SK-N-DZ (cell line): ENCODE measurements at places on chromosomes 12 and 14.

- no peak for DNase-seq
Measured at GRCh38 chr14:58898655-58899316, 261.0 kb downstream of the DACT1 start.

GRCh38 chr12:46549527-46550265 is 177.1 kb upstream of the SLC38A2 start:
- no peak for DNase-seq

- DNase-seq: peak; percentile 21
Measured at GRCh38 chr12:112183141-112184021, 58.0 kb downstream of the TRAFD1 start.

GRCh38 chr12:25864306-25865276 is 93.9 kb upstream of the RASSF8 start:
- no peak for DNase-seq

DNA sequence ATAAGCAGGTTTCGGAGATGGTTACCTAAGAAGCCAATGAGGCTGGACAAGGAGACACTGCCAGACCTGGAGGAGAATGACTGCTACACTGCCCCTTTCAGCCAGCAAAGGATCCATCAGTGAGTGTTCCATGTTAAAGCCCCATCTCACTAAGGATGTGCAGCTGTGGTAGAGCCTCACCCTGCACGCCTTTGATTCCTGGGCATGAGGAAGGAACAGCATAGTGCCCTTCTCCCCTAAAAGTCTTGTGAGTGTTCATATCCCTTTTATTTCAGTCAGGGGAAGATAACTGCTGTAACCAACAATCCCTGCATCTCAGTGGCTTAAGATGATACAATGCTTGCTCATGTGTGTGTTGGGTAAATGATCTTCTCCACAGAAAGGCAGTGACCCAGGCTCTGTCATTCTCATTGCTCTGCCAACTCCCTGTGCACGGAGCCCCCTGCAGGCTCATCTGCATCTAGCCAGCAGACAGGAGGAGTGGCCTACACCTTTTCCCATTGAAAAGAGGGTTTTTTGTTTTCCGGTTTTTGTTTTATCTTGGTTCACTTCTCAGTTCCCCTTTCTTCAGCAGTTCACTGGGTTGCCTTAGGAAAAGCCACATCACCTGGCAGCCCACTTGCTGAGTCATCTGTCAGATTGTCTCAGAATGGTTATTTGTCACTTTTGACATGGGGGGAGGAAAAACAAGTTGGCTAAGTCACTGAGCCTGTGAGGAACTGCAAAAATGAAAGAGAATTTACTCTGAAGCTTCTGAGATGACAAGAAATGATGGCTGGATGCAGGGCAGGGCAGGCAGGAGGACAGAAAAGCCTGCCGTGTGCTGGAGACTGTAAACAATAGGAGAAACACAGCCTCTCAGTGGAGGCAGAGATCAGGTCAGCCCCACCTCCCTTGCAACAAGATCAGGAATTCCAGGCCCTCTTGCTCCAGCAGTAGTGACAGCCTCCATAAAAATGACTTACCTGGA is 193.3 kb downstream of the ANO4 start:
- DNase-seq: peak; percentile 2

DNA sequence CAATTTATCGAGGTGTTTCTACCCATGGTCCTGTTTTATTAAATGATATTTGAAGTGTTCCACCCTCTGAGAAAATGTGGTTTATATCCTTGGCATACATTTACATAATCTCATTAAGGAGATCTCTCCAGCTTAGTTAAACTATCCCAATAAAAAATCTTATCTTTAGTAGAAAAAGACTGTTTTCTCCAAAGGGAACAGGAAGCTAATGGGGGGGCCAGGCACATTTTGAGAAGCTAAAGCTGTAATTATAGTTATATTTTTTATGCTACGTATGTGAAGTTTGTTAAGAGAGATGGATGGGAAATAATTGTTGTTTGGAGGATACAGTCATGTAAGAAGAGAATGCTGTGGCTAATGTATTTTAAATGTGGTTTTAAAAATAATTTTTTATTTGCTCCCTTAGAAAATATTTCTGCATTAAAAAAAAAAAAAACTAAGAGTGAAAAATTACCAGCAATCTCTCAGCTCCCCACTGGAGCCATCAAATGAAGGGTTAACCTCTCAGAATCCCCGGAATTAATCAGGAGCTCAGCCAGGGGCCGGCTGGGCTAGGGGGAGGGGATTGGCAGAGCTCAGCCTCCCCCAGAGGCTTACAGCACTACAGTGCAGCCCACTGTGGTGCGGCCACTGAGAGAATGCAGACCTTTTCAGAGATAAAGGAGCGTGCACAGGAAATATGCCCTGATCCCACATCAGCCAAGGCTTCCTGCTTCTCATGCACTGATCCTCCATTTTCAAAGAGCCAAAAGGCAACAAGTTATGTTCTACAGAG is 185.8 kb downstream of the EGLN3 start:
- DNase-seq: peak; percentile 91

GRCh38 chr12:85413266-85413665 is 133.2 kb downstream of the ALX1 start:
- DNase-seq: no peak

GRCh38 chr12:99066726-99067125 is 421.6 kb downstream of the APAF1 start:
- DNase-seq: no peak

DNA sequence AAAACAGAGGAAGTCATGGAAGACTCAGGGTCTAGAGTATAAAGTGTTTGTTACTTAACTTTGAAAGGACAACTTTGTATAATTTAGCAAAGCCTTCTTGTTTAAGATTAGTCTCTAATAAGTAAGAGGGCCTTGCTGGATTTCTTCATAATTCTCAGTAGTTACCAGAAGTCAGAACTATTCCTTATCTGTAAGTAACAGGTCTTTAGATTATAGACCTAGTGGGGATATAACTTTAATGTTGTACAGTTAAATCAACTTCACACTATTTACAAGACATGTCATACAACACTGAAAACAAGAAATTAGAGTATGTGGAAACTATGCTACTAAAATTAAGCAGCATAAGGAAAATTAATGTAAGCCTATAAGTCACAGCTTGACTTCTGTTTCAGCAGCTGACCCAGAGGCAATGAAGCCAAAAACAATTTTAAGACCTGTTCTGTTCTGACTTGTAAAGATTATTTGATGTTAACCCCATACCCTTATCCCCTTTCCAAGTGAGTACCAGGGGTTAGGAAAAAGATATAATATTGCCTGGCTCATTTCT is 398.3 kb downstream of the RAD51B start:
- no peak for DNase-seq

- no peak for DNase-seq
Measured at GRCh38 chr12:66742508-66743367, 63.9 kb upstream of the GRIP1 start.

- DNase-seq: no peak
Measured at GRCh38 chr14:66037361-66037760, 448.8 kb upstream of the CCDC196 start.

DNA sequence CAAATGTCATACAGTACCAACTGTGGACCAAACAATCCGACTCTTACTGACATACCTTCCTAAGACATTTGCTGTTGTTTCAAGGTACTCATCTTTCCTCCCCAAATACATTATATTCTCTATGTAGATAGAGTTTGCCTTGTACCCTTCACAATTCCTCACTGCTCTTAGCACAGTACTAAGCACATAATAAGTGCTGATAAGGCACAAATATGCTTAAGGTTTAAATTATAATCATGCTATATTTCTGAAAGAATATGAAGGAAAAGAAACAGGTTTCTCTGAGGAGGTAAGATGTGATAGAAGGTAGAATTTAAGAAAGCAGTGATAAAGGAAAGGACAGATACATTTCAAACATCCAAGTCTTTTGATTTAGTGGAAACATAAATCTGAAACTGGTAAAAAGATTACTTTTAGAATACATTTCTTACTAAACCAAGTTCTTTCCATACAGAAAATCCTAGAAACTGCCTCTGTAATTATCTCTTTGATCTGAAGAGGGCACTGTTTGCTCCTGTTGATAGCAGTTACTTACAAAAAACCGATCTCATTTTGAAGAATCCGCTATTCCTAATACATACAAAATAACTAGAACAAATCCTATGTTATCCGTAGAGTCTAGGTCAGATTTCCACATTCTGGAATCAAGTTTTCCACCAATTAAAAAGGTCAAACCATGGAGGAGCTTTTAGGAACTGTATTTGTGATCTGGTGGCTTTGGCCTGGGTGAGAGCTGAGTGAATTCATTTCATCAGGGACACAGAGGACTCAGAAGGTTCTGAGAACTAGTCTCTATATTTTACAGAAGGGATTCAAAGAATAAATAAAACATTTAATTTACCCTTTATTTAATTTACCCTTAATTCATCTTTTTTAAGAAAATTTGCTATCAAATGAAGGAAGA is 311.9 kb downstream of the DAD1 start:
- DNase-seq: no peak

GRCh38 chr12:95557625-95558024 is 6.3 kb upstream of the USP44 start:
- DNase-seq: no peak

- DNase-seq: no peak
Measured at GRCh38 chr14:76237349-76237990, 85.7 kb downstream of the GPATCH2L start.

GRCh38 chr12:11894890-11895289 is 175.8 kb upstream of the BCL2L14 start:
- no peak for DNase-seq

DNA sequence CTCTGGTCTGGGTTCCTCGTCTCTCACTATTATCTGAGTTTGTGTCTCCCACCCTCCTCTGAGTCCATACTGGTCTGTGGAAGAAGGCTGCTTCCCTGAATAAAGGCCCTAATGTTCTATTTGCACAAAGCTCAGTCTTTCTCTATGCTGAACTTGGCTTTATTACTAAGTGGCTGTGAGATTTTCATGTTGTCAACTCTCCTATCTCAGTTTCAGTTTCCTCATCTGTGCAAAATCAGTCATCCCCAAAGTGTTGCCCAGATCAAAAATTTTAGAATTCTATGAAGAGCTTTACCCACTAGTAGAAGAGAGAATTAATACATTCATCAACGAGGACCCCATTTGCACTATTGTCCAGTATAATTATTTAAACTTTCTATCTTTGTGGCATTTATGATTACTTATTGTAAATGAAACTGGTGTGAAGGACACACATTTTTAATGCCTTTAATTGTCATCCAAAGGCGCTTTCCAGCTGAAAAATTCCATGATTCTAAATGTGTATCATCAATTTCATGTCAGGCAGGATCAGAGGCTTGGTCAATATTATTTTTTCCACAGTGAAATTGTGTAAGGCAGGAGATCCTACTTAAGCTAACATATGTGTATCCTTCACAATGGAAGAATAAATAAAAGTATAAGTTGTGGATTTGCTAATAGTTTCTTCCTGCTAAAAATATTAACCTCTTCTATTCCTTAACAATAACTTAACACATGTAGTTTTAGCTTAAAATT is 79.1 kb upstream of the EEA1 start:
- no peak for DNase-seq

DNA sequence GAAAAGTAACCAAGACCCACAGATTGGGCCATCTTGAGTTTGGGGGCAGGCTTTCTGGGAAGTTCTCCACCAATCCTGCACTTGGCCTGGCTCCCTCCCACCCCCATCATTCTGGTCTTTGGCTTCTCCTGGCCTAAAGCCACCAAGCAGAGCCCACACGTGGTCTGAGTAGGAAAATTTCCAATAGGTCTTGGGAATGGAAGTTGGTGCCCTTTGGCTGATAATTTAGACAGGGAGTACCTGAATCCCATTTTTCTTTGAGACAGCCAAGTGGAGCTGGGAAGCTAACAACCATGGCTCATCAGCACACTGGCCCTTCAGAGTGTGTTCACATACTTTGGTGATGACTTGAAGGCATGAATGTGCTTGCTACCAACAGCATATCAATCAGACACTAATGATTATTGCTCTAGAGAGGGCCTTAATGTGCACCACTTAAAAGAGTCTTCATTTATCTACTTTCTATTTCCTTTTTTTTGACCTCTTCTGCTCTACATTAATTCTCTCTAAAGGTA is 156.0 kb downstream of the EGLN3 start:
- no peak for DNase-seq

DNA sequence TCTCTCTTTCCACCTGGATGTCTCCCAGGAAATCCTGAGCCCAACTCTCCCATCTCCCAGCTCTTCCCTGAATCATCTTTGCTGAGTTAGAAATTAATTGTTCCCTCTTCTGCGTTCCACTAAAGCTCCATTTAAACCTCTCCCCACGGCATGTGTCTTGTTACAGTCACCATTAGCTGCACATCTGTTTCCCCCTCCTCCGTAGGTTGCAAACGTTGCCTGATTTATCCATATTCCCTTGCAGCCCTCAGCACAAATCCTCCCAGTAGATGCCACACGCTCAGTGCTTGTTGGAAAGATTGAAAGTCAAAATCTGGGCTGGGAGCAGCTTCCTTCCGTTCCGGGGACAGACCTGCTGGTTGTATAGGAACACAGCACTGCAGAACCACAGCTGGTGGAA is 90.4 kb downstream of the SLC24A4 start:
- DNase-seq: no peak

DNA sequence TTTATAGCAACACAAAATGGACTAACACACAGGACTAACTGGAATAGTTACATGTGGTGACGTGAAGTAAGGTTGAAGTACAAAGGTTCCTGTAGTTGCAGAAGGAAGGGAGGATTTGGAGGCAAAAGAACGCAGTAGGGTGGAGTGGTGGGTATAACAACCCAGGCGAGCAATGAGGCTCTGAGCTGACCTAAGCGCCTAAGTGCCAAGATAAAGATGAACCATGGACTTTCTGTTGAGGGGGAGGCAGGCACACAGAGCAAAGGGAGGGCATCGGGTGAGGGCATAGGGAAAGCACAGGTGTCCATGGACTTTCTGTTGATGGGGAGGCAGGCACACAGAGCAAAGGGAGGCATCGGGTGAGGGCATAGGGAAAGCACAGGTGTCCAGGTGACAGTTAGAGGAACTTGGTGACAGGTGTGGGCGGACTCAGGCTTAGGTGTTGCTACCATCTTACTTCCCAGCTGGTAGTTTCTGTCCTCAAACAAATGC is 15.2 kb downstream of the SCNN1A start:
- DNase-seq: no peak

DNA sequence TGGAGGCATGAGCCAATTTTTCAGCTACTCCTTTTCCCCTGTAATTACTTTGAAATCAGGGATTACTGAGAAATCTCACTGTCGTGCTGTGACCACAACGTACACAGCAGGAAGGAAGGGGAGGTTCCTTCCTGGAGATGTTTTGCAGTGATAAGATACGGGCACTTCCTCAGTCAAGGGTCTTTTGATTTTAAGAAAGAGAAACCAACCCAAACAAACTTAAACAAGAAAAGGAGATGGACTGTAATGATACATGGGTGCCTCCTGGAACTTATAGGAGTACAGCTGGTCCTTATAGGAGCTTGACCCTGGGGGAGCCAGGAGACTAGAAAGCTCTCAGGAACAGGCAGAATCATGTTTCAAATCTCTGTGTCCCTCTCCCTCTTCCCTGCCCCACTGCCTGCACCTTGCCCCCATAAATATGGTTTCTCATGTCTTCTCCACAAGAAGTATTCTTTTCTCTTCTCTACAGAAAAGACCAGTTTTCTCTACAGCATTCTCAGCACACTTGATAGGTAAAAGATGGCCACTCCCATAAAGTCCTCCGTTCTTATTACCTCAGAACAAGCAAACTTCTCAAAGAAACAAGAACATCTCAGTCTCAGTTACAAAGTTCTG is 281.1 kb upstream of the AMIGO2 start:
- DNase-seq: no peak
